ENCODE measurements at places on chromosomes 1 and 21.

GRCh38 chr21:37984416-37984815 lies 68.2 kb upstream of the KCNJ6 start:
- DNase-seq = no peak

- no peak for DNase-seq
Measured at GRCh38 chr1:226371027-226371694, 36.7 kb downstream of the PARP1 start.

- no peak for DNase-seq
Measured at GRCh38 chr1:108880850-108881249, 4.1 kb downstream of the GPSM2 start.

DNA sequence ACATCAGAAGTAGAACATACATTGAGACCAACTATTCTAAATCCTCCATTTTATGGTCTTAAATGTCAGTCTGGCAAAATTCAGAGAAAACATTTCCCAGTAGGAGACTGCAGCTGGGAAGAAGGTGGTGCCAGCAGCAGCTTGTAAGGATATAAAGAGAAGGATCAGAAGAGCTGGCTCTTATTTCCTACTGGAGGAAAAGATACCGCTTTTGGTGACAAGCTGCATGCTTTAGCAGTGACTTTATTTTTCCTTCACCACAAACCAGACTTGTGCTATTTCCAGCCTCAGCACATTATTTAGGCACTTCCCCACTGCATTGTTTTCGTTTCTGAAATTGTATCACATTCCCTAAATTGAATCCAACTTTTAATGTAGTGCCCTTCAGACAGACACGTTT lies 28.4 kb downstream of the RNF11 start:
- no peak for DNase-seq
